ENCODE measurements at places on chromosomes 7 and 10.

DNA sequence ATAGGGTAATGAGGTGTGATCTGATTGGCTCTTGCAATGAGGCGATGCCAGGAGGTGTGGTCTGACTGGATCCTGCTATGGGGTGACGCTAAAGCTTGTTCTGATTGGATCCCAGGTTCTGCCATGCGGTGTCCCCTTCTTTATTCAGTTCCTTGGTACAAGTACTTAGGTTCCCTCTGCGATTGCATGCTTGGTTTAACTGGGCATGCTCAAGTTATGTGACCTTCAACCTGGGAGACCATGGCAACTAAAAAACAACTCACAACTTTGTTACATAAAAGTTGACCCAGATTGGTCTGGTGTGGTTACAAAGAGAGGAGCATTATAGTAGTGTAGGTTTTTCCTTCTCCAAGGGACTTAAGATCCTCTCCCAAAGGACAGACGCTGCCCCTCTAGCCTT is 49.5 kb upstream of the DNAJC1 start:
- DNase-seq = no peak

GRCh38 chr10:56605051-56605450 is 244.0 kb upstream of the ZWINT start:
- no peak for DNase-seq

- no peak for DNase-seq
Measured at GRCh38 chr10:61904733-61905725, 3.5 kb downstream of the ARID5B start.

DNA sequence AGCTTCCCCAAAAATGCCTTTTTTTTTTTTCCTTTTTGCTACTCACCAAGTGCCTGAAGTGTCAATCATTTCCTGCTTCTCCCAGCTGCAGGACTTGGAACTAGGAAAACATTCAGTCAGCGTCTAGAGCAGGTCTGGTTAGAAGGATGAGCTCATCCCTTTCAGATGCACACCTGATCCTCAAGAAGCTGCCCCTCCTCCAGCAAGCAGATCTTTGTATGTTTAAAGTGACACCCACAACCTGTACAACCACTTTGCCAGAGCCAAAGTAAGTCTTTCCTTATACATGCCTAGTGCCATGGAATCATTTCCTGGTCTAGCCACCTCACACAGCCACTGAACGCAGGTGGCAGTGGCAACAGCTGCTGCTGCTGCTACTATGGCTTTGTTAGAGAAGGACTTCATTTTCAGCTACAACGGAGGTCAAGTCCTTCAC is 10.4 kb upstream of the USP54 start:
- DNase-seq = no peak

All from T follicular helper cell (primary cell).